Urinary bladder (tissue), 4 donors: ENCODE measurements at places on chromosomes 1 and 21. TPM values are rescaled to one million over a fixed set of nuclear protein-coding genes. Genes with fewer than 3 reads are reported as not detected.

The GNG12 gene
- 264 TPM for total RNA-seq

The ELF3 gene
- total RNA-seq = 123 TPM

The ETNK2 gene
- total RNA-seq = 7.7 TPM

The GPR153 gene
- 12.2 TPM for total RNA-seq

The PROK1 gene
- not detected for total RNA-seq

The SSBP3 gene
- total RNA-seq = 21.7 TPM

DNA sequence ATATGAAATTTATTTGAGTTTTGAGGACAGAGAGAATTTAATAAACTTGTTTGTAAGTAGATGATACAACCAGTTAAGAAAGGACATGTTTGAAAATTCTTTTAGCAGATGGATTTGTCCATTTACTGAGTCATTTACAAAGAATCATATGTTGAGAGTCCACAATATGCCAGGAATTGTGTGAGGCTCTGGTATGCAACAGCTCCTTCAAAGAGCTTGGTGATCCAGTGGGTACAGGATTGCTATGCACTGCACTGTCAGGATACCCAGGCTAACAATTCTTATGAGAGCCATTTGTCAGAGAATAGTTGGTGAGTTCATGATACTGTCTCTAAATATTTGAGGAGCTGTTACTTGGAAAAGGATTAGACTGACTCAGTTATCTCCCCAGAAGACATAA, 11.0 kb downstream of the DNM3 start:
- no peak for DNase-seq

DNA sequence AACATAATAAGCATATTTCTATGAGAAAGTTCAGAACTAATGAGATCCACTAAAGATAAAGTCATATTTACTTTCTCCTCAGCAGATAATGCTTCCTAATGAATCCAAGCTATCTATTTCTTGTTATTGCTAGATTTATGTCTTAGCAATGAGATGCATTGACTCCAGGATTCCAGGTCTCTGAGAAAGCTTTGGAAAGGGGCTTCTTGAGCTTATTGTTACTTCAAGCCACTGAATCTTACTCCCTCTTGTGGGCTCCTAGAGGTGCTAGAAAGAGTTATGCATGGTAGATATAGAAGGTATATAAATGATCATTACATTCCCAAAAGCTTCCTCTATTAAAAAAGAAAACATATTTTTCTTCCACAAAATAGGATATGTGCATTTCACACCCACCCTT, 246.4 kb upstream of the ADAMTS5 start:
- no peak for DNase-seq

GRCh38 chr1:24438423-24438901, 22.9 kb downstream of the NIPAL3 start:
- DNase-seq = no peak

GRCh38 chr21:34761758-34762330, 93.0 kb downstream of the CLIC6 start:
- DNase-seq = no peak

- no peak for DNase-seq
These were observed 48.0 kb upstream of the COG2 start for GRCh38 chr1:230594214-230594773.

DNA sequence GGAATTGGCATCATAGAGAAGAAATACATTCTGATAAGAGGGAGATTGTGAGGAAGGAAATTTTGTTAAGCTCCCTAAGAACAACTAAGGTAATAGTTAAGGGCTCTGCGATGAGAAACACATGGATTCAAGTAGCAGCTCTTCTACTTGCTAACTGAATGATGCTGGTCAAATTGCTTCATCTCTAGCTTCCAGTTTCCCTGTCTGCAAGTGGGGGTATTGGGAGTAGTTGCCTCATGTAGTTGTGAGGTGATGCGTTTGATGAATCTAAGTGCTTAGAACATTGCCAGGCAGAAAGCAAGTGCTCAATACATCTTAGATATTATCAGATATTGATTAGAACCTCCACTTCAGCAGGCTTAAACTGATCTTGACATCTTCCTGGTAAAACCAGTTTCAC, 84.8 kb downstream of the CD58 start:
- DNase-seq = no peak

GRCh38 chr1:149844650-149845255, 54.6 kb upstream of the BOLA1 start:
- DNase-seq = no peak

- DNase-seq = no peak
These were observed 20.7 kb upstream of the ZC3H12A start for GRCh38 chr1:37453647-37454046.

- no peak for DNase-seq
These were observed 42.3 kb downstream of the CD247 start for GRCh38 chr1:167476061-167476460.

DNA sequence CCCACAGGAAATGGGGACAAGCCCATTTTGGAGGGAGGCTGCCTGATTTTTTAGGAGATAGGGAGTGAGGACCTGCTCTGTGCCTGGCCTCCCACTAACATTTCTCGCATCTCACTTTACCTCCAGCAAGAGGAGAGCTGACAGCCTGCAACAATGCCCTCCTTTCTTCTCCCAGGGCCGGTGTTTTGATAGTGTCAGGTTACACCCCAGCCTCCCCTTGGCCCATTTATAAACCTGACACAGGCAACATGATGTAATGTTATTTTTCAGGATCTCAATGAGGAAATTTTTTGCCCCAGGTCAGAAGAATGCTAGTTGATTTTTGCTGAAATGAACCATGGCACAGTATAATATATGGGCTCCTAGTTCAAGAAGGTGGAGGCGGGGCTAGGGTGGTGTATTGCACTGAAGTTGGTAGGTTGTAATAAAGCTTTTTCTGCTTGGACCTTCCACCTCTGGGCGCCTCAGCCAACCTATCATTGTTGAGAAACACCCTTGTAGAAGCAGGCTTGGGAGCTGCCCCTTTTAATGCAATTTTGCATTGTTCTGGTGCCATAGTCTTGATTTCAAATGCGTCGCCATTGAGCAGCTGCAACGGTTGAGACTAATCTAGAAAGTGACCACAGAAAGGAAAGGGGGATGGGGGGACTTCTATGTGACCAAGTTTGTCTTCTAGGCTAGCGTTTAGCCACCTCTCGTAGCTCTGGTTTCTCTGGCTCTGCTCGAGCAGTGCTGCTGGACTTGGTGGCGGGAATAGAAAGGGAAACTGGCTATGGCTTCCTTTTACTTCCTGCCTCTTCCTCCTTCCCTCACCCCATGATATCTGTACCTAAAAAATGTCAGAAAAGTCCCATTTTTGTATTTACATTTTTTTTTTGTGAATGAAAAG, 53.0 kb downstream of the PBX1 start:
- DNase-seq = peak; percentile 80

- DNase-seq = no peak
These were observed 15.3 kb downstream of the NPHP4 start for GRCh38 chr1:5976726-5977493.

- DNase-seq = no peak
These were observed 10.1 kb upstream of the EXO1 start for GRCh38 chr1:241837901-241838300.

DNA sequence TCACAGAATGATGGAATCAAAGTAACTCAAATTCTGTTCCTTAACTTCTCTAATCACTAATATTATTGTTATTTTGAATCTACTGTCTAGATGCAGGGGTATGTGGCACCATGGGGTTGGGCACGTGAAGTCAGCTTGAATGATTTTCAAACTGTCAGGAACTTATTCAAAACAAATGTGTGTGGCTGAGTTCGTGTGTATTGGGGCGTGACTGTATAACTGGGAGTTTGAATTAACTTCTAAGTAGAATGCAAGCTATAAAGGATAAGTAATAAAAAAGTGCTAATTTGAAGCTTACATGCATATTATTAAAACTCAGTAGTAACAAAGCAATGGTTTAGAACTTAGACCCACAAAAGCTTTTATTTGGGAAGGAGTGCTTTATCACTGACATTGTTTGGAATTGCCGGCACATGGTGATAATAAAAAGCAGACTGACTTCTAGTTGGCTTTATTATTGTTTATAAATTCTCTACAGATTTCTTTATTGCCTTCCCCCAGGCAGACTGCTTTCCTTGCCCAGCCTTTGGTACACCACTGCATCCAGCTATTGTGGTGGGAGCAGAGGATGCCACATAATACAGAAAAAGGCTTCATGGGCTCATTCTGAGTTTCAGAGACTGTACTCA, 84.3 kb downstream of the TENT5C start:
- DNase-seq = no peak

- DNase-seq = peak; percentile 51
These were observed 74.0 kb upstream of the ARHGEF16 start for GRCh38 chr1:3380469-3380868.

- no peak for DNase-seq
These were observed 9.0 kb upstream of the PLA2G2A start for GRCh38 chr1:19988267-19989006.

- no peak for DNase-seq
These were observed 1.8 kb downstream of the VANGL2 start for GRCh38 chr1:160402001-160402795.

DNA sequence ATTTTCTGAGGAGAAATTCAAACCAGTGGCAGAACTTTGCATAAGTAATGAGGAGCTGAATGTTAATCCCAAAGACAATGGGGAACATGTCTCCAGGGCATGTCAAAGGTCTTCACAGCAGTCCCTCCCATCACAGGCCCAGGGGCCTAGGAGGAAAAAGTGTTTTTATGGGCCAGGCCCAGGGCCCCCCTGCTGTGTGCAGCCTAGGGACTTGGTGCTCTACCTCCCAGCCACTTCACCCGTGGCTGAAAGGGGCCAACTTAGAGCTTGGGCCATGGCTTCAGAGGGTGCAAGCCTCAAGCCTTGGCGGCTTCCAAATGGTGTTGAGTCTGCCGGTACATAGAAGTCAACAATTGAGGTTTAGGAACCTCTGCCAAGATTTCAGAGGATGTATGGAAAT, 854.0 kb downstream of the LRRIQ3 start:
- DNase-seq = no peak

- no peak for DNase-seq
These were observed 257.0 kb downstream of the GRIK1 start for GRCh38 chr21:29682800-29683199.

- DNase-seq = peak; percentile 94
These were observed at the start of gene PBXIP1 for GRCh38 chr1:154955718-154956543. PBXIP1 (minus strand) TSS chr1:154956099; CDS start chr1:154953721, 2,378 bp downstream.

DNA sequence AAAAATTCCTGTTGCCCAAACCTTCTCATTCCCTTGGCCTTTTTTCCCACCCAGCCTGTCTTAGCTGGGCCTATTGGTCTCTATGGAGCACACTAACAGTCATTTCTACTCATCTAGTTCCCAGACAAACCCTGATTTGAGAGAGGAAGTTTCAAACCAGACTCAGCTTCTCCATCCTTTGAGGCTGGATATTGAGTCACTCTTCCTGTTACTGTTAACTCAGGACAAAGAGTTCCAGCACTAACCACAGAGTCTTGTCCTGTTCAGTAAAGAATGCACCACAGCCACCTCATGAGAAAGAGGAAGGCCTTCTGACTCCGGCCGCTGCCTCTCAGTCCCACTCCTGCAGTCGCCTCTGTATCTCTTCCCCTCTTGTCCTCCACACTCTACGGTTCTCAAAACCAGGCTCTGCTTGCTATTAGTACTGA, 137.8 kb downstream of the PTPRC start:
- no peak for DNase-seq
